ENCODE measurements at places on chromosomes 3 and 15.

GRCh38 chr3:168671091-168671490 is 575.4 kb upstream of the GOLIM4 start:
- no peak for DNase-seq

DNA sequence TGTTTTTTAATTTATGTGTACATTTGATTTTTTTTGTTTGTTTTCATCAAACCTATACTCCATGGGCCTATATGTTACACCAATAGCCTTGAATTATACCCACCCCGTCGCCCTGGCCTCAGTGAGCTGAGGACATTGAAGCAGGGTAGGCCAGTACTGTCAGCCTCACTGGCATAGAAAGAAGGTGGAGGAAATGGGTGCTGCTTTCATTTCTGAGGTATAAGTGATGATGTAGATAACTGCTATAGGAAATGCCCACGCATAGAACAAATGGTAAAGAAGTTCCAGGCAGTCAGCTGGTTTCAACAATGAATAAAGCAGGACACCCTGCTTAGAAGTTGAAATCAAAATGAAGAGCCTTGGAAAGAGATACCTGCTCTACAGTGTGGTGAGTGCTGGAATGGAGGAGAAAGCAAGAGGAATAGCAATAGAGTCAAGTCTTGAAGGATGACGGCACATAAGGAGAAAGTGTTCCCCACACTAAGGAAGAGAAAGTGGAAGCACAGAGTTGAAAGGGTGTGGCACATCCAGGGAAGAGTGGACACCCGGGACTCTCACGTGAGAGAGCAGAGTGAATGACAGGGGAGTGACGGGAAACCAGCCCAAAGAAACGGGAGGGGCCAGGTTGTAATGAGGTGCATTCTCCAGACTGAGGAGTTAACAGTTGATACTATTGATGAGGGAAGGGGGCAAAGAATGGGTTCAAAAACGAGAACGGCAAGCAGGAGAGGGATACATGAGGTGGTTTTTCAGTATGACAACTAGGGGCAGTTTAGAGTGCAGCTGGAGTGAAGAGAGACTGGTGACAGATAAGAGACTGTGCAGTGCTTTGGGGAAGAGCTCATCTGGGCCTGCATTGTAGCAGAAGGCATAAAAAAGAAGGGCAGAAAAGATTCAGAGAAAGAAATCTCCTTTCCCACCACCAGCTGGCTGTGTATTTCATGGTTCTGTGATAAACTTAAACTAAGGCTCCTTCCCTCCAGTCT is 70.5 kb downstream of the KLHL25 start:
- no peak for DNase-seq

DNA sequence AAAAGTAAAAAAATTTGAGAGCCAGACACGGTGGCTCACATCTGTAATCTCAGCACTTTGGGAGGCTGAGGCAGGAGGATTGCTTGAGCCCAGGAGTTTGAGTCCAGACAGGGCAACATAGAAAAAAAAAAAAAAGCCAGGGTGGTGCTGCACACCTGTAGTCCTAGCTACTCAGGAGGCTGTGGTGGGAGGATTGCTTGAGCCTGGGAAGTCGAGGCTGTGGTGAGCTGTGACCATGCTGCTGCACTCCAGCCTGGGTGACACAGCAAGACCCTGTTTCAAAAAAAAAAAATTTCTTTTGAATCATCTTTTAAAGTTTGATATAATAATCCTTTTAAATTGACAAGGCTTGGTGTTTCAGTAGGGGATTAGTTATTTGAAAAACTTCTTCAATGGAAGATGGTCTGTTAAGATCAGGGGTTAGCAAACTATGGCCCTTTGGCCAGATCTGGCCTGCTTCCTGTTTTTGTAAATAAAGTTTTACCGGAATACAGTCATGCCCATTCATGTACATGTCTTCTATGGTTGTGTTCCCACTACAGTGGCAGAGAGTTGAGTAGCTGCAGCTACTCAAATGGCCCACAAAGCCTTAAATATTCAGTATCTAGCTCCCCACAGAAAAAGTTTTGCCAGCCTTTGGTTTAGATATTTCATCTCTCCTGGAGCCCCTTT is 28.9 kb downstream of the CDAN1 start:
- no peak for DNase-seq

DNA sequence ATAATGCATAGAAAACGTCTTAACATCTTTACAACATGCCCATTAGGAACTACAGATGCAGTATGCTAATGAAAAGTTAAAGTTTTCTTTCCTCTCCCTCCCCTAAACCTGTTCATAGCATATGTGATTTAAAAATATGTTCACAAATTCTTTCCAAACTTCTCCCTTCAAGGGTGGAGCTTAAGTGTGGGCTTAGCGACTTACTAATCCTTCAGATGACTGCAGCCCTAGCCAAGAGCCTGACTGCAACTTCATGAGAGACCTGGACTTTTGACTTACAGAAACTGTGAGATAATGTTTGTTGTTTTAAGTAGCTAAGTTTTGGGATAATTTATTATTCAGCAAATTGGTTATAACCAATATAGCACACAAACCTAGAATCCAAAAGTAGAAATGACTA is 22.0 kb upstream of the ANXA2 start:
- DNase-seq = no peak

GRCh38 chr3:128078322-128078721 is 26.1 kb downstream of the SEC61A1 start:
- DNase-seq = no peak

DNA sequence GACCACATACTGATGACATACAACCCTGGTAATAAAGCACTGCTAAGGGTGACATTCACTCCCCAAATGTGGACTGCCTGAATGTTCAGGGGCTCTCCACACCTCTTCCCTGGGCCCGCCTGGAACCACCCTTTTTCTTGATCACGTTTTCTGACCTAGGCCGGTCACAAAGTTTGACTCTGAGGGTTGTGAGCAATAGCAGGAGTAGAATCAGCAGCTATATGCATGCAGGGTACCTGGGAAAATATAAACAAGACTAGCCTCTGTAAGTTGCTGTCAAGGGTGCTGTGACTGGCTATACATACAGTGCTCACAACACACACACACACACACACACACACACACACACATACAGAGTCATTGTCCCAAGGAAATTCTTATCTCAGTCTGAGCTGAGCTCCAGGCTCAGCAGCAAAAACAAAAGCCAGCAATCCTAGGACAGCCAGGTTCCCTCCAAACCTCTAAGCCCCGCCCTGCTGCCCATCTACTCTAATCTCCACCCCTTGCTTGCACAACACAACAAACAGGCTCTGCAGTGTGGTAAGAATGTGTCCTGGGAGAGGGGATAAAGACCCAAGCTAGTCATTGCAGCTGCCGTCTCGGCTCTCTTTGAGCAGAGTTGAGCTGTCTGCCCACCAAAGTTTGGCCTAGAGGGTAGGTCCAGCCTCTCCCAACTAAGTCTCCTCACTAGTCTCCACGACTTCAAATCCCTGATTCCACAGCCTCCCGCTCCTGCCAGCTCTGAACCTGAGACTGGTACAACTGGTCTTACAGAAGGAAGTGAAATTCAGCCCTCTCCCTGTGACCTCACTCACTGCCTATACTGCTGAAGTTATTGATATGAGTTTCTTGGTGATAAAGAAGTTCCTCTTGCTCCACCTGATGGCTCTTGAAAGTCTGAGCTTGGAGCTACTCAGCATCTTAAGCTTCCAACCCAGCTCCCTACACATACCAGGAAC is 2.2 kb downstream of the BMF start:
- no peak for DNase-seq

- no peak for DNase-seq
These were observed 498.2 kb downstream of the NSUN3 start for GRCh38 chr3:94561094-94561493.

DNA sequence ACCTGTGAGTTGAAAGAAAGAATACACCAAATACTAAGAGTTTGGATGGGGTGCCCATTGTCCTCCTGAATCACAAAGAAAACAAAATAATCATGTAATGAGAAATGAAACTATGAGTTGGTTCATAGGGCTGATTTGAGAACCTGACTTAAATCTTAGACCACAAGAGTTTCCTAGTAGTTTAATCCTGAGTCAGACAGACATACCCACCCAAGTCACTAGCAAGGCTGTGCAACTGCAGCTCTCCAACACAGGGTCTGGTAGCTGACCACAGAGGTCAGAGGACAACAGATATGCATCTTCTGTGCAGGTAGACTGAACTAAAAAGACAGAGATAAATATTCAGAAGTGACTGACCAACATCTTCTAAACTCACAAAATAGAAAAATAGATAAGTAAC is 296.3 kb upstream of the TMCO5A start:
- no peak for DNase-seq

GRCh38 chr3:69607466-69608305 is 131.6 kb upstream of the MITF start:
- no peak for DNase-seq

- DNase-seq = no peak
These were observed 102.2 kb upstream of the MANF start for GRCh38 chr3:51282931-51283330.

GRCh38 chr3:117898722-117899522 is 1135.7 kb downstream of the IGSF11 start:
- DNase-seq = no peak

DNA sequence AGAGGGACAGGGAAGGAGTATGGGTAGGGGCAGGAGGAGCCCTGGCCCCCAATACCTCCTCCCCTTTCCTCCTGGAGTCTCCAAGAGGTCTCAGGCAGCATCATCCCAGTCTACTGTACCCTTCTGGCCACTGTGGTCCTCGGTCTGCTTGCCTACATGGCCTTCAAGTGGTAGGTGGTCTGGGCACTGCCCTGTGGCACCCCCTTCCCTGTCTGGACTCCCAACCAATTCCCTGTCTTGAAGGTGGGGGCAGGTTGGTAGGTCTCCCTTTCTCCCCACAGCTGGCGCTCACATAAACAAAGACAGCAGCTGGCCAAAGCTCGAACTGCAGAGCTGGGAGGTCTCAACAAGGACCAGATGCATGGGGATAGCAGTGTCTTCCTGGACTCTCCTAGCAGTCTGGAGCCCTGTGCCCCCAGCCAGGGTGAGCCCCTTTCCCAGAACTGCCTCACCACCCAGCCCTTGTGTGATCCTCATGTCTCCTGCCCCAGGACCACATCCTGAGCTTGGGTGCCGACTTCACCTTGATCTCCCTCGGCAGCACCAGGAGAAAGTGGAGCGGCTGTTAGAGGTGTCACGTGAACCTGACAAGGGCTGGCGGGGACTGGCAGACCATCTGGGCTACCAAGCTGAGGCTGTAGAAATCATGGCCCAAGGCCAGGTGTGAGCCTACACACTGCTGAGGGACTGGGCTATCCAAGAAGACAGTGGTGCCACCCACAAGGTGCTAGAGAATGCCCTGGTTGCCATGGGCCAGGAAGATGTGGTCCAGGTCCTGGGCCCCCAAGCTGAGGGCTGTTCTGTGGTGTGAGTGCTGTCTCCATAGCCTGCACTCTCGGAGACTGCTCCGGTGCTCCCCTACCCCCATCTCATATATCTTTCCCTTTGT is 33.1 kb downstream of the NBEAL2 start:
- no peak for DNase-seq

GRCh38 chr3:134030379-134031347 is 938 bp upstream of the SLCO2A1 start:
- no peak for DNase-seq

- no peak for DNase-seq
These were observed 173.6 kb downstream of the UBE2E2 start for GRCh38 chr3:23376516-23377248.

- no peak for DNase-seq
These were observed 517.7 kb downstream of the OTOL1 start for GRCh38 chr3:162014284-162014683.

GRCh38 chr15:78321786-78322185 is 18.4 kb upstream of the CRABP1 start:
- no peak for DNase-seq
